ENCODE measurements at places on chromosomes 3 and 15.

DNA sequence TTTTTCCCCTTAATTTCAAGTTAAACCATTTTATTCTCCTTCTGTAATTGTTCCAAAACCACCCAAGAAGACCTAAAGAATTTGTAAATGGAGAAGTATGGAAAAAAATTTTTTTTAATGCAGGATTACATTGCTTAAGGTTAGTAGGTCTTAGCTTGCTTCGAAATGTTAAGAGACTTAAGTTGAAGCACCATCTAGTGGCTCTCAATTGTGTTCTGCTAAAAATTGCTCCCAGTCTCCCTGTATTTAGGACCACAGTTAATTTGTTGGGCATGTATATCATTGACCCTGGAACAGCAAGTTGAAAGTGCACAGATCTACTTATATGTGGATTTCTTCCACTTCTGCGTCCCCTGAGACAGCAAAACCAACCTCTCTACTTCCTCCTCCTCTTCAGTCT is 32.4 kb downstream of the CD200R1L start:
- DNase-seq, result no peak

DNA sequence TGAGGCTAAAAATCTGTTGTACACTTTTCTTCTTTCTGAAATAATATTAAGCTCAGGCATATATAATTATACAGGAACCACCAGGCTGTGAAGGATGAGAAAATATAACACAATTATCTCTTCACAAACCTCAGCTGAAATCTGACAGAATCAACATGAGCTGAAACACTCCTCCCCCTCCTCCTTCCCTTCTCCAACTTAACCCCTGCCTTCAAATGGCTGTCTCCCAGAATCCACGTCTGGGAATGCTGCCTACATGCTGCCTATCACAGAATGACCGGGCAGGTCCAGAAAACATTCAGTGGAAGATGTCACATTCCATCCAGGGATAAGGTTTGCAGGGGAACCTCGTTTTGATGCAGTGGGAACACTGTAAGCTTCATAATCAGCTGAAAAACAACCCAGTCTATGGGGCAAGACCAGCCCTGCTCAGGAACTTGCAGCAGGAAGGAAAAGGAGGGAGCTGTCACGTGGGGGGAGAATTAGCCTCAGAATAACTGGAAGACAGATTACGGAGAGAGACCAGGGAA is 44.0 kb upstream of the SEMA6D start:
- DNase-seq, result no peak

GRCh38 chr3:107124885-107125284 is 252.4 kb upstream of the CCDC54 start:
- DNase-seq, result no peak

DNA sequence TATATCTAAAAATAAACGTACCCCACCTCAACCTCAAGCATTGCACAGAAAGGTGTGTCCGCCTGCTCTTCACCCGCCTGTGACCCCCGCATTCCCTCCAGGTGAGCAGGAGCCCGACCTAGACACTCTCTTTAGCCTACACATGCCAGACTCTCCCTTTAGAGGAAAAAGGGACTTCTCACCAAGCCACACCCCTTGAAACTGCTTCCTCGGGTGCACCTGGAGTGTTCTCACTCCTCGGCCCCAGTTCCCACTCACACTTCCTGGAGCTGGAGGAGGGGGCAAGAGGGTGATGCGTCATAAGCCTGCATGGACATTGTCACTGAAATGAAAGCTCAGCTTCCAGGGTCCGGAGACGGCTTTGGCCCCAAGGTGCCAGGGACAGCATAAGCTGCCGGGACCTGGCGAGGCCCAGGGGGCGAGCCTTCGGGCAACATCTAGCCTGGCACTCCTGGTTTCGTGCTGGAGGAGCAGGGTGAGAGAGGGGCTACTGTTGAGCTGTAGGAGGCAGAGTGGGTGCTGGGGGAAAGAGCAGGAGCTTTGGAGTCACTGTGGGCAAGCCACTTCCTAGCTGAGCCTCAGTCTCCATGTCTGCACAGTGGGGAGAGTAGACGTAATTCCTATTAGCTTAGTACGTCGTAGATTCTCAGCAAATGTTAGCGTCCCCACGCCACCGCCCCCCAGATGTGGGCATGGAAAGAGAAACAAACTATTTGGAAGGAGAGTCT is 9.8 kb upstream of the MUC4 start:
- no peak for DNase-seq

GRCh38 chr3:71489315-71489761 is 94.2 kb downstream of the FOXP1 start:
- peak; percentile 74 for DNase-seq

DNA sequence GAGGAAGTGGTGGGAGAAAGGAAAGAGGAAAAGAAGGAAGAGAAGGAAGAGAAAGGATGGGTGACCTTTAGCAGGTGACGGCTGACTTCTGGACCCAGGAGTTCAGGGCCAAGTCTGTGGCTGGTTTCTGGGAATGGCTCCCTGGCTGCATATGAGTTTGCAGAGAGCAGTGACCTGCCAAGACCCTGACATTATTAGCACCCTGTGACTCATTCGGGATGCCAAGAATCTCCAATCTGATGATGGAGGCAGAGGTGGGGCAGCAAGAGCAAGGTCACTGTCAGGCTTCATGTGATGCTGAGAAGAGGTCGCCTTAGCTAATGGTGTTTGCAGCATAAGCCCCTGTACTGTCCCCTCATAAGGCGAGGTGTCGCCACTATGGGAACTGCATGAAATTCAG is 42.6 kb downstream of the MYZAP start:
- no peak for DNase-seq

- no peak for DNase-seq
Measured at GRCh38 chr3:71438071-71438685, 145.3 kb downstream of the FOXP1 start.

- DNase-seq, result no peak
Measured at GRCh38 chr15:29636921-29637320, 185.3 kb downstream of the TJP1 start.

GRCh38 chr3:172321035-172321434 is 127.2 kb downstream of the GHSR start:
- DNase-seq, result no peak

DNA sequence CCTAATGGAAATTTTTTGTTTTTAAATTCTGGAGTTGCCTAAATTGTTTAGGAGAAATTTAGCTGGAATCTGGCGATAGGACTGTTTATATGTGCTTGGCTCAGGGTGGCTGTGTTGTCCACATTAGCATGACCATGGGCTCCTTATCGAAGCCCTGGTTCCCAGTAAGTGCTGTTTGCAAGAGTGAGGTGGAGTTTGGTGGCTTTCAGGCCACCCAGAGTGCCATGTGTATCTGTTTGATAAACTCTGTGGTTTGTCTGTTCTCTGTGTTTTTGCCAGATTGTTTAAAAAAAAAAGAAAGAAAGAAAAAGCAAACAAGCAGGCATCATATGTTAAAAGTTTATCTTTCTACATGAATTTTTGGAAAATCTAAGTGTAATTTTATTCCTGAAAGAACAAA is 51.5 kb downstream of the PLCL2 start:
- peak; percentile 17 for DNase-seq

- DNase-seq, result no peak
Measured at GRCh38 chr3:124513610-124513997, 216.6 kb upstream of the UMPS start.

DNA sequence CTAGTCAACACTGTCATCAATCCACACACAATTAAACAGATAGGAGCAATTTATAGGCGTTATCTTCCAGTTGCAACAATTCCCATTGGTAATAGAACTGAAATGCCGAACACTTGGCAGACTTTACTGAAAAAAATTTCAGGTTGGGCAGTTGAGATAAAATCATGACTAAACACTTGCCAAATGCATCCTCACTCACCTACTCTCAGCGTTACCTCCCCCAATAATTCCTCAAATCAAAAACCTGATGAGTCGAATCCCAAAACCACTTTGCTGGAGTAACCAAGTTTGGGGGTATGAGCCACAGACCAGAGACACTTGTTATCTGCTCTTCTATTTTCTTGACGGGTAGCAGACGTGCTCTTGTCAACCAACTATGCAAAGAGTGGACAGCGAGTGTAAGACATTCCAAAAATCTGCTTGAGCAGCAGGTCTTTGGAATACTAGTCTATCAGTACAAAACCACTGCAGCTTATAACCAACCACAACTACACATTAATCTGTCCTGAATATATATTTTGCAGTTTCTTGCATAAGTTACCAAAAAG is 30.3 kb downstream of the PPP1R2 start:
- DNase-seq, result no peak

- peak; percentile 21 for DNase-seq
Measured at GRCh38 chr3:122975163-122975923, 52.2 kb downstream of the SEMA5B start.

DNA sequence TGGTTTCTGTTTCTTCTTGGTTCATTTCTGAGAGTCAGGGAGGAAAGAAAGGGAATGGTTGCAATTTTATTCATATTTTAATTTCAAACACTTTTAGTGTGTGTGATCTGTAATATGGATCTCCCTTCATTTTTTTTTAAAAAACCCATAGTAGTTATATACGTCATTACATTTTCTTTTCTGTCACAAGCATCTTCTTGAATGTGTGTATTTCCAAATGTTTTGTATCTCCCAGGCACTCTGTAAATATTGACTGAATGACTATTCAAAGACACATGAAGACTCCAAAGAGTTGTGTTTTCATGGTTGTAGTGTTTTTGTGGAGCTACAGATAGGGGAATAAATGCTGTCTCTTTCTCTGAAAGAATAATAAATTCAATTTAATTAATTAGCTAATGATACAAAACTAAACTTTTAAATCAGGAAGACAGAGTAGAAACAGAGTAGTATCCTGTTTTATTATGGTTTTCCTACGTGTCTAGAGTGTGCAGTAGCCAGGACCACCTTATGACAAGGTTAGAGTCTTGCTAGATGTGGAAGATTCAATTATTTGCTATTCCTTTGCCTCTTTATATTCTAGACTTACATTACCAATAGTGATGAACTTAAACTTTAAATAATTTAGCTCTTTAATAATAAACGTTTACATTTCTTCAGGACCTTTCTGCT is 35.5 kb downstream of the NECTIN3 start:
- no peak for DNase-seq

DNA sequence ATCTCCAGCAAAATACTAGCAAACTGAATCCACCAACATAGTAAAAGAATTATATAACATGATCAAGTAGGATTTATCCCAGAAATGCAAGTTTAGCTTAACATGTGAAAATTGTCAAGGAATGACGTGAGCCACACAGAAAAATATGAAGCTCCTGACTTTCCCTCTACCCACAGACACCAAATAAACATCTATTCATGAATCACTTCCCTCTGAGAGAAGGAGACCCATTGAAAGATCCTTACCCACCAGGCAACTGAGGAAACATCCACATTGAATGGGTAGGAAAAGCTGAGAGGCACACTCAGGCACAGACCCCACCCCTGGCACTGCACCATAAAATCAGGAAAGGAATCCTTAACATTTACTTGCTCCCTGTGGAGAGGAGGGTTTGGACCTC is 102.2 kb upstream of the MANF start:
- DNase-seq, result no peak

DNA sequence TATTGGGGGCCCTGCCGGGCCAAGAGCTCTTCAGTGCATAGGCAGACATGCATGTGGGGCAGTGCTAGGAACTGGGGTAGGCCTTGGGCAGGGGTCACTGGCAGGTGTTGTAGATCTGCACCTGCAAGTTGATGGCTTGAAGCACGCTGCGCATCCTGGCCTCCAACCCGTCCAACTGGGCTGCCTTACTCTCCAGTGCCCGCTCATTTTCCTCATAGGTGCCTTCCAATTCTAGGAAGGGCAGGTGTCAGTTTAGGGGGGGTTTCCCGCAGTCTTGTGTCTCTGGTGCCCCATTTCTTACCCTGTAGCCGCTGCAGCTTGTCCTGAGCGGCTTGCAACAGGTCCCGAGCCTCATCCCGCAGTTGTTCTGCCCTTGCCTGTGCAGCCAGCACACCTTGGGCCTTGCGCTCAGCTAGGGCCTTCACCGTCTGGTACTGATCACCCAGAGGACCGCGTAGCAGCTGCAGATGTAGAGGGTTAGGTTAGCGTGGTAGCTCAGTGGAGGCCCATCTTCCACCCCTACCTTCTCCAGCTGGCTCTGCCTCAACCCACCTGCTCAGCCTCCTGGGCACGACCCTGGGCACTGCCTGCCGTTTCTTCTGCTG is 611 bp upstream of the USP19 start:
- no peak for DNase-seq

DNA sequence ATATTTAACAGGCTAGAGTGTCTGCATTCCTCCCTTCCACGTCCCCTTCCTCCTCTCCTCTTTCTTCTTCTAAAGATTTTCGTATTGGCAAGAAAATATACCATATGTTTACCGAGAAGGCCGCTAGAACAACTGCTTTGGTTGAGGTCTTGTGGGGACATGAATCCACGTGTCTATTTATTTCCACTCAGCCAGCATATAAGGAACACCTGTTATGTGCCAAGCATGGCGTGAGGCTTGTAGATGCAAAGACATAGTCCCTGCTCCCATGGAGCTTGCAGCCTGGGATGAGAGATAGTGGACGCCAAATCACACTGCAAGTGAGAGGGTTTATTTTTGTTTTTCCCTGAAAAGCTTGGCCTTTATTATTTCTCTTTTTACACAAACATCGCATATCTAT is 57.1 kb downstream of the SLC7A14 start:
- no peak for DNase-seq

DNA sequence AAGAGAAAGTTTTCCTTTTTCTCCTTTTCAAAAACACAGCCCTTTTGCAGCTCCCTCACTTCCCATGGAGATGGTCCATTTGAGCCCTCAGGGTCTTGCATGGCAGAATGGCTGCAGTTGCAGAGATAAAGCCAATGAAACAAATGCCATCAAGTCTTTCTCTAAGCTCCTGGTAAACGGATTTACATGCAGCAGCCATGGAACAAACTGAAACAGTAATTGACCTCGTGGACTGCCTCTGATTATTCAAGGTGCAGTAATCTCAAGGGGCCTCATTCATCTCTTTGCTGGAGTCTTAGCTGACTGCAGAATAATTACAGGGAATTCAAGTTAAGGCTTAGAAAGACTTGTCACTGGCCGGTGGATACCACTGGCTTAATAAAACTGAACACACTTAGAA is 125.1 kb downstream of the SQOR start:
- DNase-seq, result no peak

- DNase-seq, result no peak
Measured at GRCh38 chr15:60830479-60830878, 351.5 kb upstream of the ICE2 start.

GRCh38 chr15:41946970-41947369 is 25.4 kb downstream of the EHD4 start:
- no peak for DNase-seq

DNA sequence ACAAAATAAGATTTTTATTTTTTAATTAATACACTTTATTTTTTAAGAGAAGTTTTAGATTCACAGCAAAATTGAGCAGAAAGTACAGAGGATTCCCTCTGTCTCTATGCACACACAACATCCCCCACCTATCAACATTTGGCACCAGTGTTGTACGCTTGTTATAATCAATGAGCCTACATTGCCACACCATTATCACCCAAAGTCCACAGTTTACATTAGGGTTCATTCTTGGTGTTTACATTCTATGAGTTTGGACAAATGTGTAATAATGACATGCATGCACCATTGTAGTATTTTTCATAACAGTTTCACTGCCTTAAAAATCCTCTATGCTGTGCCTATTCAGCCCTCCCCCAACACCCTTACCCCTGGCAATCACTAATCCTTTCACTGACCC is 51.3 kb upstream of the TTBK2 start:
- no peak for DNase-seq
